ENCODE measurements at places on chromosomes 2 and 18.

DNA sequence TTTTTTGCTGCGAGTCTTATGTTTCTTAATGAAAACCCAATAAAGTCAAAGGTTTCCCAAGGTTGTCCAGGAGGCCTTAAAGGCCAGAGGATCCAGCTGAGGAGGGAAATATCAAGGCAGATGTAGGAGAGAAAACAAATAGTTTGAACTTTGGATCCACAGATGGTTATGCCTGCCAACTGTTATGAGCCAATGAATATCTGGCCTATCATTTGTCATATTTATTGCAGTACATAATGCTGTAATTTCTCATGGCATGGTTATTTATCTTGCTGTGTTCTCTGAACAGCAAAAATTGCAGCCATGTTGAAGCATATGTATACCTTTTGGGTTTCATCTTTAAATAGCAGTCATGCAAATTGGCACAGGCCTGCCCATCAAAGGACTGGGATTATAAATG is 38.2 kb upstream of the CAVIN2 start:
- DNase-seq = no peak

GRCh38 chr18:38602341-38602740 is 1036.7 kb upstream of the CELF4 start:
- no peak for DNase-seq

- no peak for DNase-seq
Measured at GRCh38 chr2:32377928-32378327, 21.1 kb downstream of the BIRC6 start.

DNA sequence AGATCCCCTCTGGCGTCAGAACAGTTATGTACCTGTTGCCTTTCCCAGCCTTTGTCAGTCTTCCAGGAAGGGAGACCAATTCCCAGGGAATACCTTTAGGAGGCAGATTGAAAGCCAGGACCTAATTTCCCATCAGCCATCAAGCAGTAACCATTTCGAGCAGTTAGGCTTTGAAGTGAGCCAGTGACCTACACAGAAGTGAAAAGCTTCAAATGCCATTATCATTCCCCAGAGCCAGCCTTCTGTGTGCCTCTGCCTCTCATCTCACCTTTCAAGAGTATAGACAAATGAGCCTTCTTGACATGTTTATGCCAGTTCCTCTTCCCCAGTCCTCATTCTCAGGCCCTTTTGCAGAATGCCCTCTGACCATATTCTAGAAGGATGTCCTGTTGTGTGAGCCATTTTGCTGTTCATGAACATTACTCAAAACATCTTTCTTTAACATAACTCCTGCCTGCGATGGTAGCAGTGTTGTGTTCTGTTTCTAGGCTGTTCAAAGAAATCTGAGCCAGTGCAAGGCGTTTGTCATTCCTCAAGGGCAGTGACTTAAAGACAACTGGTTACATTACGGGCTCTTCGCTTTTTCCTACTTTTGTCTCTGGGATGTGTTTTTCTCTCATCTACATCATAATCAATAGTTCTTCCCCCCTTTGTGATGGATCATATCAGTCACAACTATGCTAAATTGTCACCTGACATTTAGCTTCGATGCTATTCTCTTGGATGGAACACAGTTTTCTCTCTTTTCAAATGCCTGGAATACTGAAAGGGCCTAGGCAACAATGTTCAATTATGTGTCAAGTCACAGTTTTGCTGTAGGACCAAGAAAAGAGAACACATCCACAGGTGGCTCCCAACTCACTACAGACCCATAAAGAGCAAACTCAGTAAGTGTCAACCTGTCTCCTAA is 138.6 kb downstream of the ALK start:
- DNase-seq = no peak

DNA sequence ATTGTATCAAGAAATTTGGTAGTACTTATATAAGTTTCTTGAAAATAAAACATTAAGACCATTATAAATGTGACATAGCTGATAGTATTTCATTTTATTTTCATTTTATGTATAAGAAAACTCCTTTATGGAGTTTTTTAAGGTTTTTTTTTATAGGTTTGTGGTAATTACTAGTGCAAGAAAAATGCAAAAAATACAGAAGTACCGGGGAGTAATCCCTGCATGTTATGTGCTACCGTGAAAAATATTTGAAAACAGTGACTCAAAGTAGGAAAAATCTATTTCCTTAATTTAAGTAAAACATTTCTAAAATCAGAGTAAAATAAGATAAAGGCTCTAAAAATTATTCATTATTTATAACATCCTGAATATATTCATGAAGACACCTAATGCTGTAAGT is 21.6 kb downstream of the ZSWIM2 start:
- DNase-seq = no peak

All from left colon (tissue), 2 donors.